ENCODE measurements at places on chromosomes 13 and 19.

DNA sequence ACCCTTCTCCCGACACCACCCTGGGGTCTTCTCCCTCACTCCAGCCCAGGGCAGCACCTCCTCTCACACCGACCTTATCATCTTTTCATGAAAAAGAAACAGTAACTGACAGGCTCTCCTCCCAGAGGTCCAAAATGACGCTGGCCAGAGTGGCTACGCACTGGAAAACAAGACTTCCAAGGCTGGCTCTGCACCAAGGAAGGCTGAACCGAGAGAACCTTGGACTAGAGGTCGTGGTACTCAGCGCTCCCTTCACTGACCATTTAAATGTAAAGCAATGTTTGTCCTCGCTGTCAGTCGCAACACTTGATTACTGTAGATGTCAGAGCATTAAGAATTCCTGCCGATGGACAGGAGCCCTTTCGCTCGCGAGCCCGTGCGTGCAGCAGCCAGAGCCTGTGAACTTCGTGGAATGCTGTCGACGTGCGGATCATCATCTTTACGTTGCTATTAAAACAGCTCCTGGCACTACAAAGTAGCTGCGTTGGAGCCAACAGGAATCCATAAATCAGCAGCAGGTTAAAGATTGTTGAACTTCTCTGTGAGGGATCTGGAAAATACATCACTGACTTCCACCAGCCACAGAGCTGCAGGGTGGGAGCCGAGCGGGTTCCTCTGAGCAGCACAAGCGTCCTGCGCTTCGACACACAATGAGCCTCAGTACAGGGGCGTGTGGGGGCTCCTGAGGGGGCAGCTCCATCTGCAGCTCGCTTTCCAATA is 125.5 kb upstream of the MCF2L start:
- DNase-seq = no peak

GRCh38 chr13:98181111-98181815 is 4.2 kb upstream of the RNF113B start:
- no peak for DNase-seq

DNA sequence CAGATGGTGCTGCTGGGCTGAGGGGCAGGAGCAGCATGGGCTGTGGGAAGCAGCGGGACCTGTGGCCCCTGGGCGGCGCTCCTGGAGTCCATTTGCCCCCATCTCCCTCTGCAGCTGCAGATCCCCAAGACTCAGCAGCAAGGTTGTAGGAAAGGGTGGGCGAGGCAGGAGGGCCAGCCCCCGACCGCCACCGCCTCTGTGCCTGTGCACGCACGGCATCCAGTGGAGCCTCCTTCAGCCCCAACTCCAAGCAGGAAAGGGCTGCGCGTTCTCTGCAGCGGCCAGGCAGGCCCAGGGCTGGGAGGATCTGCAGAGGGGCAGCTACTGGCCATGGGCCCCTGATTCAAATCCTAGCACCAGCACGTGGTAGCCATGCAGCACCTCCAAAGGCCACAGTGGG is 20.8 kb downstream of the DPF1 start:
- DNase-seq = no peak

- DNase-seq = no peak
These were observed 1.3 kb downstream of the FARP1 start for GRCh38 chr13:98144027-98144741.

GRCh38 chr19:32909257-32909656 is 39.7 kb upstream of the SLC7A9 start:
- no peak for DNase-seq

GRCh38 chr13:107124129-107124718 is 556.3 kb upstream of the ARGLU1 start:
- DNase-seq = no peak

DNA sequence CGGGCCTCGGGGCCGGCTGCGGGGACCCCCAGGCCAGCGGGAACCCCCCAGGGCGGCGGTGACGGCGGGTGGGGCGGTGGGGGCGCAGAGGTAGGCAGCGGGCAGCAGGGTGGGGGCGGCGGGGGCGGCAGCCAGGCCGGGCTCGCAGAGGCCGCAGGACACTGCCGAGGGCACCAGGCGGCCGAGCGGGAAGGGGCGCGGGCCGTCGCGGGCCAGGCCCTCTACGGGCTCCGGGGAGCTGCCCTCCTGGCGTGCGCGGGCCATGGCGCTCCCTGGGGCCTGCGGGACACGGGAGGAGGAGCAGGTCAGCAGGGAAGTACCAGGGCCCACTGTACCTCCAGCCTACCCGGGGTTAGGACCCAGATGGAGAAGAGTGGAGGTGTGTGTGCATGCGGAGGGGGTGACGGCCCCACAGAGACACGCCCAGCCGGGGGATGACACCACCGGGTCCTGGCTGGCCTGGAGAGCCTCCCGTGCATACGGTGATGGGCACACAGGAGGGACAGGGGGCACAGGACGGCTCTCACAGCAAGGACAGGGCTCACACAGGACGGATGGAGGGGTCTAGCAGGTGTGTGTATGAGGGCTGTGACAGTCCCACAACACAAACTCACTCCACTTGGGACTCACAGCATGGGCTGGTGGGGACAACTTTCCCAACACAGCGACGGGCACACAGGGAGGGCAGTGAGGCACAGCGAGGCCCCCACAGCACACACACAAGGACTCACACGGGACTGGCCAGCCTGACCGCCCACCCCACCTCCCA is 2.6 kb downstream of the BBC3 start:
- DNase-seq = no peak

DNA sequence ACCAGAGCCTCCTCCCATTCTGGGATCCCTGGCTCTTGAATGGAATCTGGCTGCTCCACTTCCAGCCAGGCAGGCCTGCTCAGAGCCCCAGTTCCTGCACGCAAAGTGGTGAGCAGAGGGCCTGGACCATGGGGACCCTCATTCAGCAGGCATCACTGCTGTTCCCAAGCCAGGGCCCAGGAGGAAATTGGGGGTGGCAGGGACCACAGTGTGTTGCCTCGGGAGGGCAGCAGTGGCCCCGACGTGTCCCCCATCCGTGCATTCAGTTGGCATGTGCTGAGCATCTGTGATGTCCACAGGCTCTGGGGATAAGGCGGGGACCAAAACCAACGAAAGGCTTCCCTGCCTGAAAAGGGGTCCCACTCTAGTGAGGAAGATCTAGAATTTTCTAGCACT is 11.2 kb downstream of the CCDC97 start:
- no peak for DNase-seq

DNA sequence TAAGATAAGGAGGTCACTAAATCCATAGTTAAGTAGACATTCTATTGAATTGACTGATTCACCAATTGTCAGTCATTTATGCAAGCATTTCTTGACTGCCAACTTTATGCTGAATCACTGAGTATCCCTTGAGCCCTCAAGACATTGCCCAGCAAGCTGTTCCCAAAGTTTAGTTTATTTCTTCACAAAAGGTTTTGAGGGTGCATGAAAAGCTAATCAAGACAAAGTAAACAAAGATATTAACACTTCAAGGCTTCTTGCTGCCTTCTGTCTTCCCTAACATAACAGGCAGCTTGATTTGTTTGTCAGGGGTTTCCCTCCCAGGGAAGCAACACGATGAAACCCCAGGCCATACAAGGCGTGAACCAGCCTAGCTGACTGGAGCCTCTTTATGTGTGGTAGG is 374.4 kb downstream of the SPRY2 start:
- DNase-seq = no peak

- DNase-seq = no peak
These were observed 101.2 kb downstream of the TNFRSF19 start for GRCh38 chr13:23671377-23671776.

- no peak for DNase-seq
These were observed 647 bp downstream of the RNF225 start for GRCh38 chr19:58395979-58396627.

DNA sequence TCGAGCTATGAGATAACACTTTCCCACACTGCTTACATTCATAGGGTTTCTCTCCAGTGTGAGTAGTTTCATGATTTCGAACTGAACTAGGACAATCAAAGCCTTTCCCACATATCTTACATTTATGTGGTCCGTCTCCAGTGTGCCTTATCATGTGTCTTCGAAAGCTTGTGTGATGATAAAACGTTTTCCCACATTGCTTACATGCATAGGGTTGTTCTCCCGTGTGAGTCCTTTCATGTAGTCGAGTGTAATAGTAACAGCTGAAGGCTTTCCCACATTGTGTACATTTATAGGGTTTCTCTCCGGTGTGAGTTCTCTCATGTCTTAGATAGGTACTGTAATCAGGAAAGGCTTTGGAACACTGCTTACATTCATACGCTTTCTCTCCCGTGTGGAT is 16.3 kb downstream of the ZNF823 start:
- no peak for DNase-seq

GRCh38 chr19:50657712-50658440 is 8.6 kb downstream of the C19orf81 start:
- peak; percentile 99 for DNase-seq

DNA sequence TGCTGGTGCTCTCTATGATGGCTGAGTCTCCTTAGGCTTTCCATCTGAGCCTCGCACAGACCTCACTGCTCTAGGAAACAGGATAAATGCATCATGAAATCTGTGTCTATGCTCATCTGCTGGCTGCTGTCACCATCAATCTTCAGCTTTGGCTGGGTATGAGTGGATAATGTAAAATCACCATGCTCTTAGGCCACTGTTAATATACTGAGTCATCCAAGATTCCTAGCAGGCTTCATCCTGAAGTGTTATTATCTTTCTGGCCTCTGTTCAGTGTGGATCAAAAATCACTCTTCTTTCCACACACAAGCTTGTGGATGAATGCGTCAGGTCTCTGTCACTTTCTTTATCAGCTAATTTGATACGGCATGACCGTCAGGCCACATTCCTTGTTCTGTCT is 317.4 kb downstream of the NALCN start:
- DNase-seq = no peak

DNA sequence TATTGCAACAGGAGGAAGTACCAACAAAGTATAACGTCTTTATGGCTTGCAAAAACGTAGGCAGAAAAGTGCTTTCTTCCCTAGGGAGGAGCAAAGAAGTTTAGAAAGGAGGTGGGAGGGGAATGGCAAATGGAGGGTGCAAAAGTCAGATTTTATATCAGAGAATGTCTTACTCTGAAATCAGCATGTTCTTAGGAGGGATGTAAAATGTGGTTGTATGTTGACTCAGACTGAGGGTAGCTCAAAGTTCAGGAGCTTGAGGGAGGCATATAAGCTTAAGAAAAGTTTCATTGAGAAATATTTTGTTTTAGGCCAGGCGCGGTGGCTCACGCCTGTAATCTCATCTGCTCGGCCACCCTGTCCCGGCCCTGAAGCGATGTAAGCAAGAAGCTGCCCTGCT is 1.7 kb downstream of the ZNF90 start:
- no peak for DNase-seq

DNA sequence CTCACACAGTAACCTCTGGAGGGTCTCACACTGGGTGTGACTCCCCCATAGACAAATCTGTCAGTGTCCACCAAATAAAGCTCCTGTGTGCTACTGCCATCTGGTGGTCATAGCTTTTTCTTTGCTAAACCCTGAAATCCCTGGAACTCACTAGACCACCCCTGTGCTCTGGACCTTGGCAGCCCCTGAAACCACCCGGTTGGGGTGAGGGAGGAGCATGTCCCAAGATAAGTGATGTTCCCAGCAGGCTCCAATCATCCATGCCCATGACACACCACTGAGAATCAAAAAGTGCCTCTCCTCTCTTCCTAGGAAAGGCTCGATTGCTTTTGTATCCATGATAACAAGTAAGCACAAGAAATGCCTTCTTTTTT is 6.5 kb upstream of the HSD17B14 start:
- peak; percentile 41 for DNase-seq

DNA sequence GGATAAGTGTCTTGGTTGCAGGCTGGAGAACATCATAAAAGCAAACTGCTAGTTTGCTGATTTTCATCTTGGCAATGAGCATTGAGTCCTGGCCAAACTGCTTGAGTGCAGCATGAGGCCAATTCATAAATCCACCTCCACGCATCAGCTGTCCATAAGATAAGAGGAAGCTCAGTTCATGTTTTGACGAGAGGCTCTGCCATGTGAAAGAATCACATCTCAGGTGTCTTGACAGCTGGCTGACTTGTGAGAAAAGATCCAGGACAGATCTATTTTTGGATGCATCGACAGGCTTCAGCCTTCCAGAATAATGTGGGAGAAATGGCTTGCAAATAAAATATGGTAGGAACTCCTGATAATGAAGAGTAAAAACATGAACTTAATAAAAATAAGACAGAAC is 5.4 kb upstream of the ZNF682 start:
- DNase-seq = no peak

- no peak for DNase-seq
These were observed 102.7 kb downstream of the DCLK1 start for GRCh38 chr13:36028359-36029025.

- no peak for DNase-seq
These were observed 12.1 kb downstream of the PRAM1 start for GRCh38 chr19:8490395-8490760.

DNA sequence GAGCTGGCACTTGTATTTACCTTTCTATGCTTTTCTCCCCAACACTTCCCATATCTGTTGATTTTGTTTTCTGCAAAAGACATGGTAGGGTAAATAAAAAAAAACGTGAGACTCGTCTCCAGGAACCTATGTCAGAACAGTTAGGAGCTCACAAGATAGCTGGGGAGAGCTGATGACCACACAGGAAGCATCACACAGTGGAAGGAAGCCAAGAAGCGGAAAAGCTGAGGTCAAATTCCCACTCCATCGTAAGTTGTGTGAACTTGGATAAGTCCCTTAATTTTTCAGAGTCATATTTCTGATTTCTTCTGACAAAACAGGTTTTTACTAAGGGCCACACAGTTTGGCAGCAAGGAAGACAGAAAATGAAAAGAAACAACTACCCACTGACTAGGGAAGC is 199.6 kb downstream of the KLF5 start:
- DNase-seq = no peak

GRCh38 chr13:46756977-46757376 is 40.0 kb downstream of the ESD start:
- no peak for DNase-seq

GRCh38 chr13:111403266-111403665 is 82.8 kb downstream of the TEX29 start:
- no peak for DNase-seq

DNA sequence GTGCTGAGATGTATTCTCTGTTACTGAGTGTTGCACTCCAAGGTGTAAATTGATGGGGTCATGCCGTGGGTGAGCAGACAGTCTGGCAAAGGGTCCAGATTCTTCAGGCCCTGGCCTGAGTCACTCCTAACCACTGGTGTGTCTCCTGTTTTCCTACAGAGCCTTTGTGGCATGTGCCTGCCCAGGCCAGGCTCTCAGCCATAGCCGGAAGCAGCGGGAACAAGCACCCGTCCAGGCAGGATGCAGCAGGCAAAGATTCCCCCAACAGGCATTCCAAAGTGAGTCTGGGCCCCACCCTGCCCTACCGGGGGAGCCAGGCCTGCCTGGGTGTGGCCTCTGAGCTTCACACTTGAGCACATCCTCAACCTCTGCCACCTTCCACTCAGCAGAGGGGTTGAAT is 61.9 kb downstream of the DPF1 start:
- DNase-seq = no peak

- DNase-seq = no peak
These were observed 32.9 kb downstream of the SERTM1 start for GRCh38 chr13:36706755-36707154.

DNA sequence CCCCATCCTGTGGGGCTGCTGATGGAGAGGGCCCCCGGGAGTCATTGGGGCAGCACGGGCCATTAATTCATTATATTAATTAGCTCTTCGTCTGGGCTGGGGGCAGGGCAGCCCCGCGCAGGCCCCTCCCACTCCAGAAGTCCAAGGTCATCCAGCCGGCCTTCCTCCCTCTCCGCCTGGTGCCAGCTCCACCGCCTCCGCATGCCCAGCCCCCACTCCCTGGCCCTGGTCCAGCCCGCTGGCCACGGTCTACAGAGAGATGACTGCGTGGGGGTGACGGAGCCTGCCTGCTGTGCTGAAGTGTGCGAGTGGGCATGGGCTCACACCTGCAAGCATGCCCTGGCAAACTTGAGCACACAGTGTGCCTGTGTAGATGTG is 8.8 kb downstream of the IGLON5 start:
- no peak for DNase-seq

Measured in head of caudate nucleus (tissue), 42 donors.